ENCODE measurements at places on chromosomes 1 and 21.
A peak's percentile ranks its signal among the peaks of the same experiment; 100 is the strongest.

- no peak for DNase-seq
Measured at GRCh38 chr1:81760477-81761097, 40.1 kb upstream of the ADGRL2 start.

- no peak for DNase-seq
Measured at GRCh38 chr1:89125240-89125912, 538 bp downstream of the GBP2 start.

- no peak for DNase-seq
Measured at GRCh38 chr1:8022395-8023286, 3.5 kb downstream of the ERRFI1 start.

DNA sequence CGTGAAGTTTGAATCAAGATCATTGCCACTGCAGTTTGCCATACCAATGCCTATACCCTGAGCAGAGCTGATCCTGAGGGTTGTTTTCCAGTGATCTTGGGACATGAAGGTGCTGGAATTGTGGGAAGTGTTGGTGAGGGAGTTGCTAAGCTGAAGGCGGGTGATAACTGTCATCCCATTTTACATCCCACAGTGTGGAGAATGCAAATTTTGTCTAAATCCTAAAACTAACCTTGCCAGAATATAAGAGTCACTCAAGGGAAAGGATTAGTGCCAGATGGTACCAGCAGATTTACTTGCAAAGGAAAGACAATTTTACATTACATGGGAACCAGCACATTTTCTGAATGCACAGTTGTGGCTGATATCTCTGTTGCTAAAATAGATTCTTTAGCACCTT is 78.6 kb downstream of the FMN2 start:
- no peak for DNase-seq

DNA sequence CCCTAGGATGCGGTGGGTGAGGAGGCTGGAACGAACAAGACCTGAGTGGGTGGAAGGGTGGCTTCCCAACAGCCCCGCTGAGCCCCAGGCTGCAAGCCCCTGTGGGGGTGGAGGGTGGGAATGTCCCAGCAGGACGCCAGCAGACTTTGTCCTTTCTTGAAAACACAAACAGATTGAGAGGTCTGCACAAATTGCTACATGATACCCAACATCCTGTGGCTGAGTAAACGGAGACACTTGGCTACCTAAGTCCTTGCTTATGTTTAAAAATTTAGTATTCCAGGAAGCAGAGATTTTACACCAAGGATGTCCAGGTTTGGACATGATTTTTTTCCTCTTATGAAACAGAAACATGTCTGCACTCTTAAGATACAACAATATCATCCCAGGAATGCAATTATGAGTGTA is 11.8 kb upstream of the F3 start:
- DNase-seq, result no peak

DNA sequence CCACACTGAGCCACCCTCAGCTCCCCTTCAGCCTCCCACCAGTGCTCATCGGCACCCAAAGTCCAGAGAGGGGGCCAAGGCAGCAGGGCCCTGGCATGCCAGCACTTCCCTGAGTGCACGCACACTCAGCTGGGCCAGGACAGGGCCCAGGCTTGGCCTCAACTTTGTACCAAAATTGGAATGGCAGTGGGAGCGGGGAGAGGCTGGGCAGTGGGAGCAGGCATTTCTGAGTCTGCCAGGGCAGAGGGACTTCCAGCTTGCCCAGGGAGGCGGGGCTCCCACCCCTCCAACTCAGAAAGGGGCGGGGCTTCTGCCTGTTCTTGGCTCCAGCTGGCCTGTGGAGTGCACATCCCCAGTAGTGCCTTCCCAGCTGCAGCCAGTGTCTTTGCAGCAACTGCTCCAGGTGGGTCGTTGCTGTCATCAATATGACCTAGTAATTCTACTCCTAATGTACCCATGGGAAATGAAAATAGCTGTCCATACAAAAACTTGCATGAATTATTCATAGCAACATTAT is 10.3 kb upstream of the SNX7 start:
- no peak for DNase-seq

DNA sequence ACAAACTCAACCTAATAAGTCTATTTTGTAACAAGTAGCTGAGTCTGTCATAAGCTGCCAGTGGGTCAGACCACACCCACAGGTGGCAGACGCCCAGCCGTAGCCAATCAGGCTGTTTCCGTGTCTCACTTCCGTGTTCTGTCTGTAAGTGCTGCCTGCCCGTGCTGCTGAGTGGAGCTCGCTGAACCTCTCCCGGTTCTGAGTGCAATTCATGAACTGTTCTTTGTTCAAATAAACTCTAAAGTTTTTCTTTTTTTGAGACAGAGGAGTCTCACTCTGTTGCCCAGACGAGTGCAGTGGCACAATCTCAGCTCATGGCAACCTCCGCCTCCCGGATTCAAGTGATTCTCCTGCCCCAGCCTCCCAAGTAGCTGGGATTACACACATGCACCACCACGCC is 25.1 kb downstream of the POFUT2 start:
- no peak for DNase-seq

DNA sequence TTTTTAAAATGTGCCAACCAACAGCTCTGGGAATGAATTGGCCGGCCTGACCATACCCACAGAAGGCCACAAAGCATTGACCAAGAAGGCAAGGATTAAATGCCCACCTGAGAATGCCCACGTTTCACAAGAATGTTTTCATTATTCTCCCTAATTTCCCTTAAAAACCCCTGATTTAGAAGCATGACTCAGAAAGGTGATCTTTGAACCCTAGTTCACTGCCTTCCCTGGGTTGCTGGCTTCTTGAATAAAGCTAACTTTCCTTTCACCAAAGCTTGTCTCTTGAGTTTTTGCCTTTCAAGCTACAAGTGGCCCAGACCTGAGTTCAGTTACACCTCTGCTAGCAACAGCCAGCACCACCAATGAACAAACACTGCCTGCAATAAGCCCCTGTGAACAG is 14.4 kb upstream of the MRPL55 start:
- DNase-seq, result no peak

- DNase-seq, result peak; percentile 45
Measured at GRCh38 chr1:156435545-156436140, 64.9 kb downstream of the MEF2D start.

DNA sequence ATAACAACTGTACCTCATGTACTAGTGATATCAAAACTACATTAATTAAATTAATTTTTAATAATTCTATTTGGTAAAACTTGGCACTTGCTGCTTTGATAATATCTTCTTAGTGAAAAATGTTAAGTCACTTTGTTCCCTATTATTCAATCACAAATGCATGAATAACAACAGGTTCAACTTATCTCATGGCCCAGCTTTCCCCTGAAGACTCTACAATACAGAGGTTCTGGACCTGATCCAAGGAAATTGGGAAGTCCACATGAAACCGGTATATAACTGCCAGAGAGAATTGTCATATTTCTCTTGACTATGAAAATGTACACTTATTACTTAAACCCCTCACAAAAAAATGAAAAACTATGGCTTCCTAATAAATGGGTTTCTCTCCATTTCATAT is 33.9 kb upstream of the PTPRC start:
- no peak for DNase-seq

GRCh38 chr1:98322086-98322485 is 339.4 kb upstream of the SNX7 start:
- no peak for DNase-seq

GRCh38 chr21:14361958-14362357 is 21.0 kb downstream of the HSPA13 start:
- no peak for DNase-seq
